Esophagus squamous epithelium (tissue), 5 donors: ENCODE measurements at places on chromosomes 7 and 10.

GRCh38 chr7:28818996-28819395 lies 139.1 kb downstream of the TRIL start:
- DNase-seq, result no peak

- DNase-seq, result no peak
Measured at GRCh38 chr10:33739031-33739430, 404.6 kb upstream of the NRP1 start.

- DNase-seq, result no peak
Measured at GRCh38 chr10:57008189-57008588, 647.1 kb upstream of the ZWINT start.

GRCh38 chr7:129091484-129092002 lies 36.6 kb upstream of the TNPO3 start:
- peak; percentile 16 for DNase-seq

GRCh38 chr7:8005279-8005678 lies 36.7 kb downstream of the GLCCI1 start:
- DNase-seq, result no peak

GRCh38 chr10:70589762-70590654 lies 12.5 kb downstream of the PRF1 start:
- no peak for DNase-seq

DNA sequence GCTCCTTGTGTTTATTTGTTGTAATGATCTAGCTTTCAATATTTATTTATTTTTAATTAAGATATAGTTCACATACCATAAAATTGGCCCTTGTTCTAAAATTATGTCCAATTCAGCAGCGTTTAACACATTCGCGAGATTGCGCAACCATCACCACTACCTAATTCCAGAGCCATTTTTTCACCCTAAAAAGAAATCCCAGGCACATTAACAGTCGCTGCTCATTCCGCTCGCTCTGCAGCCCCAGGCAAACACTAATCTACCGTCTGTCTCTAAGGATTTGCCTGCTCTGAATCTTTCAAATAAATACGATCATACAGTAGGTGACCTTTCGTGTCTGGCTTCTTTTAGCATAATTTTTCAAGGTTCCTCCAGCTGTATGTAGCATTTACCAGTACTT lies 616.7 kb downstream of the CALN1 start:
- DNase-seq, result no peak

DNA sequence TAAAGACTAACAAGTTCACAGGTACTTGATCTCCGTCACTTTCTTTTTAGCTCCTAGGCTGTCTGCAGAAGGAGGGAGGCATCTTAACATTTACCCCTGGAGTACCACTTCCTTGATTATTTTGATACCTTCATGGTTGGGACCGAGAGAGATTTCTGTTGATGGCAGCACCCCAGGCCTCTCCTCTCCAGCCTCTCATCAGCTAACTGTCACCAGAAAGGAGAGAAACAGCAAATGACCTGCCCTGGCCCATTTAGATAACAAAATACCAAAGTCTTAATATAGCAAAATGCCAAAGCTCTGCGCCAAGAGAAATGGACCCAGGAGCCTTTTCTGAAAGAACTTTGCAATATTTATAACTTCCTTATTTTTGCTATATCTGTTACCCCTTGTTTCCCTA lies 30.0 kb upstream of the KLHL7 start:
- DNase-seq, result no peak

- DNase-seq, result peak; percentile 33
Measured at GRCh38 chr7:16420649-16421332, 547 bp downstream of the CRPPA start.

DNA sequence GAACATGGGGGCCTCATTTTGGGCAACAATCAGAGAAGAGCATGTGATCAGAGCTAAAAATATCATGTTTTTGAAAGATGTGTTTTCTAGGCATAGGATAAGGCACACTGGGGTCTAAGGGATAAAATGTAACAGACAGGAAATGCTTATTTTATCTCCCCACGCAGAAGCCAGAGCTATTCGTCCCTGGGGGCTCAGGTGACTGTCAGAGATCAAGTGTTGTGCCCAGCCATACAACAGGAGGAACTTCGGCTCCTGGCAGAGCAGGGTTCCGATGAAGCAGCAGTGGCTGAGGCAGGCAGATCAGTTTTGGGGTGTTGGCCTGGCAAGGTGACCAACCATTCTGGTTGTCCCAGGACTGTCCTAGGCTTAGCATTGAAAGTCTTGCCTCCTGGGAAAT lies 15.2 kb downstream of the NPY start:
- DNase-seq, result no peak

GRCh38 chr7:75537731-75538130 lies 45.6 kb downstream of the SPDYE5 start:
- no peak for DNase-seq
